Hepatocyte (in vitro differentiated cells): ENCODE measurements at places on chromosomes 7 and 10. TPM values are rescaled to one million over a fixed set of nuclear protein-coding genes. Genes with fewer than 3 reads are reported as not detected.

- no peak for DNase-seq
Measured at GRCh38 chr10:8463853-8464252, 409.4 kb downstream of the GATA3 start.

- DNase-seq, result no peak
Measured at GRCh38 chr10:67925449-67926005, 41.1 kb downstream of the SIRT1 start.

- peak; percentile 19 for DNase-seq
Measured at GRCh38 chr7:158816271-158816670, 13.0 kb downstream of the ESYT2 start.

The EPO gene
- total RNA-seq, result 0.16 and 1.3 TPM in 2 replicates

DNA sequence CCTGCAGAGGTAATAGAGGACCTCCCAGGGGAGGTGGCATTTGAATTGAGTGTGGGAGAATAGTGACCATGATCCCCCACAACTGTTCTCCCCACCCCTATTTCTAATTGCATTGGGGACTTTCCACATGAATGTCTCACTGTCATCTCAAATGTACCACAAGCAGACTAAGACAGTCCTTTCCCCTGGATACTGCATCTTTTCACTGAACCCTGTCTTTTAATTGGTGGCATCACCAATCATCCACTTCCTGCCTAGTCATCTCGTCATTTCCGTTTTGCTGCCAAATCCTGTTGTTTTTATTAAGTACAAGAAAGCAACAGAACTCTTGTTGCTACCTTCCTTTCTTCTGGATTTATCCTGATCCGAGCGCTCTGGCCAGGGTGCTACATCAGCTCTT lies 120.3 kb downstream of the NRP1 start:
- no peak for DNase-seq

The PPP3CB gene
- total RNA-seq, result 33.8 and 41.4 TPM in 2 replicates

DNA sequence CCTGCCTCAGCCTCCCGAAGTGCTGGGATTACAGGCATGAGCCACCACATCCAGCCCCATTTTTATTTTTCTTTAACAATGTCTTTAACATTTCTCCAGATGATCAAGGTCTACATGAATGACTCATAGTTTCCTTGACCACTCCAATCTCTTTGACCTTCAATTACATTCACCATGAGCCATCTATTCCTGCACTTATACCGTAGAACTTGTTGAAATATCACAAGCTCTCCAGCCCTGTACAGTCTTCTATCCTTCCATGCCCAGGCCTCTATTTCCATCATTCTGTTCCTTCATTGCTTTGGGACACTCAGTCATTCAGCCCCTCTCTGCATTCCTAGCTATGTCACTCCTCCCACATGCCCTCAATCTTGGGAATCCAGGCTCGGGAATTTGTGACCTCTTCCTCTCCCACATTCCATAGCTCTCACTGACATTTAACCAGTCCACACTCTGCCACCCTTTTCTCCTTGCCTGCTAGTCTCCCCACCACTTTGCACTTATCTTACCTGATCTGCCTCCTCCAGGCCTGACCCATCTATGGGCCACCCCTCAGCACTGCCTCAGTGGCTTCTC lies 151.8 kb upstream of the STK17A start:
- no peak for DNase-seq

- no peak for DNase-seq
Measured at GRCh38 chr10:120400601-120401000, 56.4 kb upstream of the PLPP4 start.

The JAKMIP3 gene
- 0.10 and 0.32 TPM in 2 replicates for total RNA-seq

The ITPRID1 gene
- 0.36 TPM in 1 of 2 replicates, not detected in the other for total RNA-seq

The ADRA2A gene
- total RNA-seq, result 1.6 and 1.9 TPM in 2 replicates

DNA sequence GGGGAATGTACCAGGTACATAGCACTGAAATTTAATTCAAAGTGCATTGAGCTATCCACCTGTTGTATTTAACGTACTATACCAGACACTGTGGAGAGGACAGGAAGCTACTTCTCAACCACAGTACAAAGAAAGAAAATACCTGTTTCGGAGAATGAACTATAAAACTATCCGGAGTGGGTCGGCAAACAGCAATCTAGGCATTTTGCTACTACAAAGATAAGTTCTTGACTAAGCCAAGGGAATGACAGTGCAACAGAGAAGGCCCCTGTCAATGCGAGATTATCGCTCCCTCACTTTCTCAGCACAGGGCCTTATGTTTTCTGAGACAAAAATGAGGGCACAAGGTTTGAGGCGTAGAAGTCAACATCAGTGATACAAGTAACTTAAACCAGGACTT lies 27.4 kb downstream of the SFMBT2 start:
- DNase-seq, result no peak

The PRKCQ gene
- 0.43 and 0.76 TPM in 2 replicates for total RNA-seq

DNA sequence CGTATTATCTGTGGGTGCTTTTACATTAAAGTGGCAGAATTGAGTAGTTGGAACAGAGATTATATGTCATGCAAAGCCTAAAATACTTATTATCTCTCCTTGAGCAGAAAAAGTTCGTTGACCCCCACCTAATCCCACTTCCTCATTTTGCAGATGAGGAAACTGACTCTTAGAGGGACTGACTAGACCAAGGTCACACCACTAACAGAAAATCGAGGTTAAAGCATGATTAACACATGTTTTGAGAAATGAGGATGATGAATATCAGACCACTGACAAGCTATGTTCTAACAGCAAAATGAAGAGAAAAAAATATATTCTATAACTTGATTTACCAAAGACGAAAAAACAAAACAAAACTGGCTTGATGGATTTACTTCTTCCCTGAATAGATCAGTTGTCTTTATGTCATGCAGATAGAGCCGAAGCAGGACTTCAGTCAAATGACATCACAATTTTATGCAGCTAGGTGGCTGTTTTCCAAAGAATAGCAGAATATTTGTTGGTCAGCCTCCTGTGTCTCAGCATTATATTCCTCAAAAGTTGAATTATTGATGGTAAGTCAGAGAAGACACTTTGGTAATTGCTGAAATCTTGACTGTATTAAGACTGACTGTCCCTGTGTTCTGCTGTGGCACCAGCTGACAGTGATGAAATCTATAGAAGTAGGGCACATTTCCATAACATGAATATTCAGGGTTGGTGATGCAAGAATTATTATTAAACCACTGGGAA lies 24.2 kb upstream of the SMIM30 start:
- no peak for DNase-seq

GRCh38 chr10:67926951-67927350 lies 42.5 kb downstream of the SIRT1 start:
- DNase-seq, result no peak
